B cell (primary cell): ENCODE measurements at places on chromosomes 3 and 15. TPM values are rescaled to one million over a fixed set of nuclear protein-coding genes. Genes with fewer than 3 reads are reported as not detected.

- peaks cover 2% of the 10 kb centered on the region for H3K27me3 ChIP-seq
- no peaks in the 10 kb centered on the region for H3K4me1 ChIP-seq
- no peak overlapping the region for H3K27ac ChIP-seq
- no peak overlapping the region for H3K4me3 ChIP-seq
- H3K36me3 ChIP-seq, result no peaks in the 10 kb centered on the region
Measured at GRCh38 chr3:156577736-156578135, 22.8 kb upstream of the SSR3 start.

DNA sequence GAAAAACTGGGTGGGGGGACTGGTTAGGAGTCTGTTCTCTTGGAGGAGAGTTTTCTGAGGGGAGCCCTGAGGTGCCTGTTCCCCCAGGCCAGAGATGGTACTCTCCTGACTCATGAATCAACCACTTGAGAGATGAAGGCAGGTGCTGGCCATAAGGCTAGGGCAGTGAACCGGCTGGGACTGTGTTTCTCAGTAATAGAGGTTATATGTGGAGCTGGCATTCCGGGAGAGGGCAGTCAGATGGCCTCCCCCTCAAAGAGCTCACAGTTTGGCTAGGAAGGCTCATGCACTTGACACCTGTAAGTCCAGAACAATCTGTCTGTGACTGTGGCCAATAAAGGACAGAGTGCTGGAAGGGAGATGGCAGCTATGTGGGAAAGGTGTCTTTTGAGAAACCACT is 10.0 kb upstream of the SCN10A start:
- DNase-seq, result no peak
- H3K27ac ChIP-seq, result no peak overlapping the region
- H3K27me3 ChIP-seq, result no peaks in the 10 kb centered on the region

- no peak overlapping the region for H3K4me3 ChIP-seq
- DNase-seq, result no peak
- no peak overlapping the region for H3K27ac ChIP-seq
Measured at GRCh38 chr15:71162309-71162708, 47.0 kb downstream of the THSD4 start.

- no peak for DNase-seq
Measured at GRCh38 chr15:58146749-58147148, 8.6 kb downstream of the AQP9 start.

DNA sequence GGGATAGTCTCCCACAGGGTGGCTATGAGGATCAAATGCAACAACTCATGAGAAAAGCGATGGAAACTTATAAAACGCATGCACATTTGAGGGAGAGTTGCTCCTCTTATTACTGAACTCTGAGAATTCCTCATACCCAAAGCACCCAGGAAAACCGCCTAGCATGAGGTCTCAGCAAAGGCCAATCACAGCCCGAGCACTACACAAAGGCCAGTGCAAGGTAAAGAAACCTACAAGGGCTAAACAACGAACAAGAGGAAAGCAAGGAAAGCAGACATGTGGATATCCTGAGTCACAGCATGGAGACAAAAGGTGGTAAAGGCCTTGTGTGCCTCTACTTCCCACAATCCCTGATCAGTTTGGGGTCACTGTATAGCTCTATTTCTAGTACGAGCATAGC is 7.1 kb downstream of the RAB43 start:
- peaks cover 8% of the 10 kb centered on the region for H3K36me3 ChIP-seq
- H3K4me3 ChIP-seq, result no peak overlapping the region
- peaks cover 15% of the 10 kb centered on the region for H3K4me1 ChIP-seq
- H3K27ac ChIP-seq, result no peak overlapping the region

GRCh38 chr3:33211444-33211843 is 7.2 kb downstream of the SUSD5 start:
- no peaks in the 10 kb centered on the region for H3K4me1 ChIP-seq
- no peaks in the 10 kb centered on the region for H3K36me3 ChIP-seq
- H3K27ac ChIP-seq, result no peak overlapping the region
- peaks cover 2% of the 10 kb centered on the region for H3K27me3 ChIP-seq
- DNase-seq, result no peak
- H3K4me3 ChIP-seq, result no peak overlapping the region

DNA sequence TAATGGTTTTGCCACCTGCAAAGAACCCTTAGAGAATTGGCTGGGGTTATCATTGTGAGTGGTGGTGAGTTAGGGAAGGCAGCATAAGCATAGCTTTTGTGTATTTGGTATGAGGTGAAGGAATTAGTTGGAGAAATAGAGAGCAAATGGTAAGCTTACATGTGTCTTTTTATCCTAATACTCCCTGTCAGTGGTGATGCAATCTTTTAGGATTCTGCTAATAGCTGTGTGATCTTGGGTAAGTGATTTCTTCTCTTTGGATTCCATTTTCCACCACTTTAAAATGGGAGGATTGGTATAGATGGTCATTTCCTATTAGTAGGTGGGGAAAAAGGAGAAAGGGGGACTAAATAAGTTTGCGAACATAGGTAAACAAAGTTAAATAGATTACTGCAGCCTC is 30.9 kb downstream of the PIAS1 start:
- H3K4me1 ChIP-seq, result peaks cover 24% of the 10 kb centered on the region
- no peak for DNase-seq
- H3K27me3 ChIP-seq, result no peaks in the 10 kb centered on the region

DNA sequence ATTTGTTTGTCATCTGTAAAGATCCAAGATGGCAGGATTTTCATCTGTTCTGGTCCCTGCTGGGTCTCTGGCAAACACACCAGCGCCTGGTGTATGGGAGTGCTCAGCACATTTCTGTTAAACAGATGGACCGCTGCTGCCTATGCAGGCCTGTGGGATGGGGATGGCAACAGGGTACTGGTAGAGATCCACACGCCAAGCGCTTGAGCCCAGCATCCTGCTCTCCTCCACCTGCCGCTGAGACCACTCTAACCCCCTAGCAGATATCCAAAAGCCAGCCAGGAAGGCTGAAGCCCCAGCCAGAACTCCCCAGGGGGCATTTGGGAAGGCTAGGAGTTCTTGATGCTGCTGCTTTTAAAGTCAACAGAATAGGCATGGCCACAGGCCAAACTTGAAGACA is 31.7 kb downstream of the ZNF445 start:
- H3K27ac ChIP-seq, result no peak overlapping the region
- H3K36me3 ChIP-seq, result peaks cover 59% of the 10 kb centered on the region
- no peak for DNase-seq
- no peaks in the 10 kb centered on the region for H3K27me3 ChIP-seq
- peaks cover under 1% of the 10 kb centered on the region for H3K4me1 ChIP-seq
- no peak overlapping the region for H3K4me3 ChIP-seq

GRCh38 chr3:5798809-5799208 is 611.3 kb downstream of the EDEM1 start:
- H3K27ac ChIP-seq, result no peak overlapping the region
- H3K4me3 ChIP-seq, result no peak overlapping the region
- H3K4me1 ChIP-seq, result no peaks in the 10 kb centered on the region
- no peak for DNase-seq
- H3K36me3 ChIP-seq, result no peaks in the 10 kb centered on the region

GRCh38 chr15:101171954-101172353 is 79.9 kb downstream of the CHSY1 start:
- no peak overlapping the region for H3K27ac ChIP-seq
- no peak overlapping the region for H3K4me3 ChIP-seq
- H3K36me3 ChIP-seq, result no peaks in the 10 kb centered on the region
- H3K4me1 ChIP-seq, result peaks cover 28% of the 10 kb centered on the region

DNA sequence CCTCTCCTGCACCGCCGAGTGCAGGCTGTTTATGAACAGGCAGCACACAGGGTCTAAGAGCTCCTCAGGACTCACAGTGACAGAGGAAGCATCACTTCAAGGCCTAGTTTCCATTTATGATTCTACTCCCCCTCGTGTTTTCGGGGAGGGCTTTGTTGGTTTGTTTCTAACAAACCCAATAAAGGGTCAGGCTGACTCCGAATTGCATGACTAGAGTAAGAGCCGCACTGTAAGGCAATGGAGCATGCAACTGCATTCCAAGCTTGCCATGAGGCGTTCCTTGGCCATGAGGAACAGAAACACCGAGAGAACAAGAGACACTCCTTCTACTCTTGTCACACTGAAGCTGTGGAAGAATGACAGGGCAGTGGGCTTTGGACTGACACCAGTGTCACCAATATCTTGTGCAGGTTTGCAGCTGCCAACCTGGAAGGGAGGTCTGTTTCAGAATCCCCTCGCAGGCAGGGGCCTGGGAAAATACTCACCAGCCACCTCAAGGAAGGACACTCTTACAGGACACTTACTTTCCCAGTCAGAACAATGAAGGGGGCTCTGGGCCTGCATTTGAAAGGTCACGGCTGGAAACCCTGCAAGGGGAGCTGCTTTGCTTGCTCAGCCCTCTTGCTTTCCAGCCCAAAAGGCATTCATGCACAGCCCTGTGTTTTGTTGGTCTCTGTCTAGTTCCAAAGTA is 96.8 kb downstream of the ADAMTS17 start:
- H3K36me3 ChIP-seq, result no peaks in the 10 kb centered on the region
- no peak overlapping the region for H3K4me3 ChIP-seq
- H3K27me3 ChIP-seq, result no peaks in the 10 kb centered on the region
- no peak for DNase-seq
- H3K27ac ChIP-seq, result no peak overlapping the region
- no peaks in the 10 kb centered on the region for H3K4me1 ChIP-seq

- no peak for DNase-seq
- H3K4me1 ChIP-seq, result no peaks in the 10 kb centered on the region
- no peak overlapping the region for H3K4me3 ChIP-seq
Measured at GRCh38 chr15:50940506-50940905, 32.0 kb downstream of the AP4E1 start.

- no peaks in the 10 kb centered on the region for H3K27me3 ChIP-seq
- H3K4me1 ChIP-seq, result peaks cover 10% of the 10 kb centered on the region
- DNase-seq, result peak; percentile 21
- H3K36me3 ChIP-seq, result no peaks in the 10 kb centered on the region
- H3K4me3 ChIP-seq, result peak overlapping the region; percentile 96
Measured at GRCh38 chr3:66220066-66220465, 735 bp upstream of the SLC25A26 start.

- H3K4me3 ChIP-seq, result no peak overlapping the region
- no peaks in the 10 kb centered on the region for H3K27me3 ChIP-seq
- no peaks in the 10 kb centered on the region for H3K36me3 ChIP-seq
- no peak for DNase-seq
- no peak overlapping the region for H3K27ac ChIP-seq
Measured at GRCh38 chr15:59703979-59704796, 15.1 kb upstream of the BNIP2 start.

DNA sequence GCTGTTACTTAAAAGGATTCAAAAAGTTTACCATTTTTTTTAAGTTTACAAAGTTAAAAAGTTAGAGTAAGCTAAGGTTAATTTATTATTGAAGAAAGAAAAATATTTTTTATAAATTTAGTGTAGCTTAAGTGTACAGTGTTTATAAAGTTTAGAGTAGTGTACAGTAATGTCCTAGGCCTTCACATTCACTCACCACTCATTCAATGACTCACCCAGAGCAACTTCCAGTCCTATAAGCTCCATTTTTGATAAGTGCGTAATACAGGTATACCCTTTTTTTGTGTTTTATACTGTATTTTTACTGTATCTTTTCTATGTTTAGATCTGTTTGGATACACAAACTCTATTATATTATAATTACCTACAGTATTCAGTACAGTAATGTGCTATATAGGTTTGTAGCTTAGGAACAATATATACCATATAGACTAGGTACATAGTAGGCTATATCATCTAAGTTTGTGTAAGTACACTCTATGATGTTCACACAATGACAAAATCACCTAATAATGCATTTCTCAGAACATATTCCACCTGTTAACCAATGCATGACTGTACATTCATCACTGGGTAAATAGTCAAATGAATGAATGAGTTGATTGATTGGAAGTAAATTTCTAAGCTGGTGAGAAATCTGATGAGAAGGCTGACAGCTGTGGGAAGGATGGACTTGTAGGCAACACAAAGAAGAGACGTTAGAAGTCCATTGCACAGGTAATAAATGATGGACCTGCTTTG is 95.2 kb upstream of the CDIN1 start:
- H3K27ac ChIP-seq, result no peak overlapping the region
- no peaks in the 10 kb centered on the region for H3K27me3 ChIP-seq
- no peaks in the 10 kb centered on the region for H3K36me3 ChIP-seq
- no peaks in the 10 kb centered on the region for H3K4me1 ChIP-seq
- DNase-seq, result no peak

GRCh38 chr15:62069551-62069950 is 2.8 kb downstream of the C2CD4A start:
- peaks cover 21% of the 10 kb centered on the region for H3K4me1 ChIP-seq
- no peak overlapping the region for H3K4me3 ChIP-seq
- no peaks in the 10 kb centered on the region for H3K36me3 ChIP-seq

GRCh38 chr3:165192610-165193192 is 3.5 kb downstream of the SLITRK3 start:
- no peak overlapping the region for H3K4me3 ChIP-seq
- H3K27ac ChIP-seq, result no peak overlapping the region
- H3K27me3 ChIP-seq, result peaks cover 3% of the 10 kb centered on the region
- H3K36me3 ChIP-seq, result no peaks in the 10 kb centered on the region
- no peak for DNase-seq

GRCh38 chr15:47041301-47041700 is 676.0 kb upstream of the SEMA6D start:
- no peak overlapping the region for H3K4me3 ChIP-seq
- no peaks in the 10 kb centered on the region for H3K27me3 ChIP-seq
- DNase-seq, result no peak
- H3K4me1 ChIP-seq, result no peaks in the 10 kb centered on the region
- no peaks in the 10 kb centered on the region for H3K36me3 ChIP-seq
- H3K27ac ChIP-seq, result no peak overlapping the region

GRCh38 chr15:70783610-70784022 is 20.3 kb upstream of the UACA start:
- no peaks in the 10 kb centered on the region for H3K27me3 ChIP-seq
- no peak for DNase-seq
- no peaks in the 10 kb centered on the region for H3K4me1 ChIP-seq
- H3K4me3 ChIP-seq, result no peak overlapping the region
- H3K36me3 ChIP-seq, result no peaks in the 10 kb centered on the region
- H3K27ac ChIP-seq, result no peak overlapping the region

The TRH gene
- total RNA-seq, result not detected in 2 replicates

The CBLB gene
- total RNA-seq, result 135 and 144 TPM in 2 replicates

The BFSP2 gene
- total RNA-seq, result 0.70 and 1.6 TPM in 2 replicates

The GRM7 gene
- not detected in 2 replicates for total RNA-seq

The GOLGA8T gene
- 0.71 TPM in 1 of 2 replicates, not detected in the other for total RNA-seq

The CIB1 gene
- total RNA-seq, result 139 and 153 TPM in 2 replicates

The CASR gene
- not detected in 2 replicates for total RNA-seq

The DNAJB8 gene
- total RNA-seq, result not detected in 2 replicates

The VEPH1 gene
- not detected in 2 replicates for total RNA-seq

The FGF12 gene
- 0.17 TPM in 1 of 2 replicates, not detected in the other for total RNA-seq

The WDR93 gene
- total RNA-seq, result 0.12 and 0.29 TPM in 2 replicates

The GOLGA6L7 gene
- total RNA-seq, result not detected in 2 replicates

The KCNAB1 gene
- not detected in 2 replicates for total RNA-seq
